Kidney epithelial cell (primary cell): ENCODE measurements at places on chromosomes 12 and 14. TPM values are rescaled to one million over a fixed set of nuclear protein-coding genes. Genes with fewer than 3 reads are reported as not detected.

PWP1 gene
- total RNA-seq = 83.6 and 99.4 TPM in 2 replicates

CACNA1C gene
- total RNA-seq = 0.55 and 1.3 TPM in 2 replicates

MANSC4 gene
- not detected in 2 replicates for total RNA-seq

DNA sequence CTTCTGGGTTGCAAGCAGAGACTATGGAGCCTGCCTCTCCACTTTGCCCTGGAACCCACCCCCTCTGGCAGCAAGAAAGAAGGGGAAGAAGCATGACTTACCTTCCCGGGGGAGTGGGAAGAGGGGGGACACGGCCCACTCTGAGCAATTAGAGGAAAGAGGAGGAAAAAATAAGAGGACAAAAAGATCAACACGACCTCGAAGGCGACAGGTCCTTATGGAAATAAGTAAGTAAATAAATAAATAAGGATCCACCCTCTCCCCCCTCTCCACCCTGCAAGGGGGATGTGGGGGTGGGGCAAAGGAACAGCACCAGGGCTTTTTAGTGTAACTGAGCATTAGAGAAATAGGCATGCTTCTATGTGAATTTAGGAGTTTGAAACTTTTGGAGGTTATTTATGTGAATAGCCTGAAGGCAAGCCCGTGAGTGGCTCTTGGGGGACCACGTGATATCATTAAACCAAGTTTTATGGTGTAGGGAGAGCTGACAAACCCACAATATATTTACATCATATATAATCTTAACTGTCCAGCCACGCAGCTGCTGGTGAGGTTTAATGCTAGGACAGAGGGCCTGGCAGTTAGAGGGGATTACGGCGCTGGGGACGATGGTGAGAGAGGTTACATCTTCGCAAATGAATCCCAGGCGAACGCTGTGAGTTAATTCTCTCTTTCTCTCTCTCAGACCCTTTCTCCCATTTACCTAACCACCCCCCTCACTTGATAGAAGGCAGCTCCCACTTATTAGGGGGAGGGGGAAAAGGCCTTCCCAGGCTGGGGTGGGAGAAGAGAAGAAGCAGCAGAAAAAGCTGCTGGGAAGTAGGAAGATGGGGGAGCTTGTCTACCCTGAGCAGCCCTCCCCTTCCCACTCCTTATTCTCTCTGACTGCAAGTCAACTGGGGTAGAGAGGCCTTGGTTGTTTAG, 4.8 kb downstream of the HOXC5 start:
- DNase-seq = no peak

DNA sequence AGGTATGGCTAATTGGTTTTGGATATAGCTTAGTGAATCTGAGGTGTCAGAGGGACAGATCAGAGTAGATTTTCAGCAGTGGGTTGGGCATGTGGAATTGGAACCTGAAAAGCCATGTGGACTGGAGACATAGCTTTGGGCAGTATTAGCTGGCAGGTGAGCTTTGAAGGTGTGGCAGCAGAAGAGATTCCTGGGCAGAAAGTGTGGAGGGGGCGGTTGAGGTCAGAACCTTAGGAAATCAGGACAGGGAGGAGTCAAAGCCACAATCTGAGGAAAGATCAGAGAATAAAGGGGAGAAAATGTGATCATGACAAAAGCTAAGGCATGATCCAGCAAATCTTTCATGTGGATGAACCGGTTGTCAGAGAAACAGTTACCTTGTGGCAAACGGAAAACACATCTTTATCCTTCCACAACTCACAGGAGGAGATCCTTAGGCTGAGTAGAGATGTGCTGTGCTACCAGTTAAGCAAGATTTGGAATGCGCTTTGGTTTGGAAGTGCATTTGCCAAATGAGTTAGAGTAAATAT, 56.4 kb downstream of the PTGER2 start:
- no peak for DNase-seq
